ENCODE measurements at places on chromosomes 3 and 15. TPM values are rescaled to one million over a fixed set of nuclear protein-coding genes. Genes with fewer than 3 reads are reported as not detected.

- DNase-seq, result no peak
Measured at GRCh38 chr3:4504340-4505261, 11.5 kb downstream of the ITPR1 start.

ZPLD1 gene
- 12.3 TPM for total RNA-seq

SCAANT1 gene
- total RNA-seq, result not detected

GRM2 gene
- total RNA-seq, result 0.14 TPM

DNA sequence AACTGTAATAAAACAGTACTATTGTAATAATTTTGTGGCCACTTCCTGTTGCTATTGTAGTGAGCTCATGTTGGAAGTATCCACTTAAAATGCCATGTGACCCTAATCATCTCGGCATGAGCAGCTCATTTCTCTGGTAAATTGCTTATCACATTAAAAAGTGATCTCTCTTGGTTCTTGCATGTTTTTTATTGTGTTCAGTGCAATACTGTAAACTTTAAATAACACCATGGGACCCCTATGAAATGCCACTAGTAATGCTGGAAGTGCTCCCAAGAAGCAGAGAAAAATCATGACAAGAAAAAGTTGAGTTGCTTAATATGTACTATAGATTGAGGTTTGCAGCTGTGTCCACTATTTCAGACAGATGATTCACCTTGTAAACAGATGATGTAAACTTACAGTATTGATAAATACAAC lies 45.6 kb downstream of the NMD3 start:
- no peak for DNase-seq

DNA sequence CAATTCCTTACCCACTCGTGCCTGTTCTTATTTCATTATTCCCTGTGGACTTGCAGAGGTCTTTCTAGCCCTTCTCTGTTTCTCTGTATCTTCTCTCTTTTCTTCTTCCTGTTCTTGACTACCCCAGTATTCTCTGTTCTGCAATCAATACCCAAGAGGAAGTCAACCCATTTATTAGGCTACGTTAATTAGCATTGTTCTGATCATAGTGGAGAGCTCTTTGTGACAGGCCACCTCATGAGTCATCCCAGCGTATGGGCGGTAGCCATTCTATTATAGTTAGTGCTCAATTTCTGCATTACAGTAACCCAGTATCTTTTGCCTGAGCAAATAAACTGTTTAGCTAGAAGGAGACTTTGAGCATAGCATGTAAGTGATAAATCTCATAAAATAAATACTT lies 259.5 kb upstream of the GRM7 start:
- DNase-seq, result no peak

DNA sequence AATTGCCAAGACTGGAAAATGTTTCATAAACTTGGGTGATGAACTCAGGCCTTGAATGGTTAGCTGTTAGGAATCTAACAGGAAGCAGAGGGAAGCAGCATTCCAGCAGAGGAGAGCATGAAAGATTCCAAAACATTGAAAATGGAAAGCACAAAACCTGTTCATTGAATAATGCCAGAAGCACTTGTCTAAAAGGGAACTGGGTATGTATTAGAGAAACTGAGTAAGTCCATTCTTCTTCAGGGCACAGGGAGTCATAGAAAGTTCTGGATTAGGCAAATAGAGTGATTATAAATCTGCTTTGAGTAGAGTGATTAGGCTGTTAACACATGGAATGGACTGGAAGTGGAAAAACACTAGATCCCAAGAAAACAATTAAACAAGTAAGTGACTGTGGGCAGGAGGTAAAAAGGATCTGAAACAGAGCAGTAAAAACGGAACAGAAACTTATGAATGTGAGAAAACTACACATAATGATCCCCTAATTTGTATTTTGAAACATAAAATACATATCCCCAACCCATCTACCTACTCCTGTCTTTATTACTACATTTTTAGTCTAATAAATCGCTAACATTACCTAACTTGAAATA lies 343.4 kb downstream of the TBC1D5 start:
- DNase-seq, result no peak

DNA sequence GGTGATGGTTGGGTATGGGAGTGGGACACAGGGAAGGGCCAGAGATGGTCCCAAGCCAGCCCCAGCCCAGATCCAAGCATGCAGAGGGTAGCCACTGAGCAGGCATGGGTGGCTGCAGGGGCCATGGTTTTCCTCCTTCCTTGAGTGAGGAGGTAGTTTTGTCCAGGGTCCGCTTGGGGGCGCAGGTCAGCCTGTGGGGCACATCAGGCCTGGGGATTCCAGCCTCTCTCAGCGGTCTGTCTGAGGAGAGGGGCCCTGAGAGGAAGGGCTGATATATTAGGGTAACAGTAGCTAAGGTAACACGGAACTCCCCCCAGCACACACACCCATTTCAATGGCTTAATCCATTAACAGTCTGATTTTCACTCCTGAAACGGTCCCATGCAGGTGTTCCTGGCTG lies 22.7 kb upstream of the LCTL start:
- no peak for DNase-seq

DNA sequence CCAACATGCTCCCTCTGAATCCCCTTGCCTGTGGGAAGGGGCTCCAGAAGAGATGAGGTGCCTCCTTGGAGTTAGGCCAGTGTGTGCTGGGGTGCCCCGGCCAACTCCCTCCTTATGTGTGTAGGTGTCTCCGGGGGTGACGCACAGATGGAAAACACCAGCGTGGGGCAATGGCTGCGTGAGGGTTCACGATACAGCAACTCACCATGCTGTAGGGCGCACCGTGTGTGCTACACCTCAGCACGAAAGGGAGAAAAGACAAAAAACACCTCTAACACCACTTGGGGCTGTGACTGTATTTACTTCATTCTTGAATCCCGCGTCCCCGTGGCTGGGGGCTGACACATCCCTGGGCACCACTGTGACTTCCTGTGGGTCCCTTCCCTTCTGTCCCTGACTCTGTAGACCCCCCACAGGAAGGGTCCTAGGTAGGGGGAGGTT lies 1.6 kb upstream of the CALML4 start:
- DNase-seq, result peak; percentile 73

WHAMM gene
- 6.7 TPM for total RNA-seq

GRCh38 chr15:100929641-100930042 lies 10.5 kb downstream of the LRRK1 start:
- DNase-seq, result no peak

PTH1R gene
- 5.8 TPM for total RNA-seq

IQCH gene
- 1.2 TPM for total RNA-seq

GRIP2 gene
- 3.7 TPM for total RNA-seq

DOCK3 gene
- total RNA-seq, result 0.60 TPM

VEPH1 gene
- 1.7 TPM for total RNA-seq

DNA sequence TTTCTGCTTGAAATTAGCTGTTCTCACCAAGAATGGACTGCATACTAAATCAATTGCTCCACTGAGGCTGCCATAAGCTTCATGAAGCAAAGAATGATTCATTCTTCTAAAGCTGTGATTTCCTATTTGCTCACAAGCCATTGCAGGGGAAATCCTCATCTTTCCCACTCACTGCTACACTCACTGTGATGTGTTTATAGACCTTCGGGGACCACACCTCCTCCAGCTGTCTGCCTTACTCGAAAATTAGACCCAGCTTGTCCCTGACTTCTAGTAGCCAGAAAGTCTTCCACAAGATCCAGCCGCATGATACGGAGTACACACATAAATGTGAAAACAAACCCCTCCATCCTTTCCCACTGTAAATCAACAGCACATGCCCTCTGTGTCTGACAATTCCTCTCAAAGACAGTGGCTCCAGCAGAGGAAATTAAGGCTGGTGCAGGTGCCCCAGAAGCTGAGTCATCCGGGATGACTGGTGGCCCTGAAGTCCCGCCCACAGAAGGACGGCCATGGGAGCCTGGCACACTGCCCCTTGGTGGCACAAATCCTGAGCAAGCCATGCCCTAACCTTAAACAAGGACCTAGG lies 172.0 kb downstream of the STT3B start:
- DNase-seq, result no peak

- DNase-seq, result no peak
Measured at GRCh38 chr3:44883999-44884431, 9.6 kb downstream of the TGM4 start.

MLF1 gene
- total RNA-seq, result 14.3 TPM

DNA sequence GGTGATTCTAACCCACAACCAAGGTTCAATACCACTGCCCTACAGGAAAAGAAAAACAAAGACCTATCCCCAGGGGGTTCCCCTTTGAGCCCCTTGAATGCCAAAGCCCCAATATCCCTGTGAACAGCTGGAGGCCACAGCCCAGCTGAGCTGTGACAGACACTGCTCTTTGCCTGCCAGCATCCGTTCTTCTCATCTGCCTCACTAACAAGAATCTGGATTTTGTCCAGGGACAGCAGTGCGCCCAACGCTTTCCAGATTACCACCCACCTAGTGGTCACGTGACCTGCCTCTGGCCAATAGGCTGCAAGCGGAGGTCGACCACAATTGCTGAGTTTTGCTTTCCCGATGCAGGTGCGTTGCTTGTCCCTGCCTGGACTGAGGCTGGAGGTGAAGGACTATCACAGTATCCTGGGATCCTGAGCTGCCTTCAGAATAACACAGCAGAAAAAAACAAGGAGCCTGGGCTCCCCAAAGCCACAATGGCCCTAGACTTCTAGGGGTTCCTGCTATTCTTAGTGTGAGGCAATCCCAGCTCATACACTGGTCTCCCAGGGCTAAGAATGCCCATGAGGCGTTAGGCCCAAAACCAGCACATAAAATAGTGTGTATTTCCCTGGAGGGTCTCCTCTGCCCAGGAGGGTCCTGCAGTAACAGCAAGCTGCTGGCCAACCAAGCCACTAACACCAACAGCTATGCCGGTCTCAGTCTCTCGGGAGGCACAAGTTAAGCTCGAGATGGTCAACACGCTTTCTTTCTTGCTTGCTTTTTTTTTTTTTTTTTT lies 13.8 kb downstream of the BDH1 start:
- DNase-seq, result no peak

DNA sequence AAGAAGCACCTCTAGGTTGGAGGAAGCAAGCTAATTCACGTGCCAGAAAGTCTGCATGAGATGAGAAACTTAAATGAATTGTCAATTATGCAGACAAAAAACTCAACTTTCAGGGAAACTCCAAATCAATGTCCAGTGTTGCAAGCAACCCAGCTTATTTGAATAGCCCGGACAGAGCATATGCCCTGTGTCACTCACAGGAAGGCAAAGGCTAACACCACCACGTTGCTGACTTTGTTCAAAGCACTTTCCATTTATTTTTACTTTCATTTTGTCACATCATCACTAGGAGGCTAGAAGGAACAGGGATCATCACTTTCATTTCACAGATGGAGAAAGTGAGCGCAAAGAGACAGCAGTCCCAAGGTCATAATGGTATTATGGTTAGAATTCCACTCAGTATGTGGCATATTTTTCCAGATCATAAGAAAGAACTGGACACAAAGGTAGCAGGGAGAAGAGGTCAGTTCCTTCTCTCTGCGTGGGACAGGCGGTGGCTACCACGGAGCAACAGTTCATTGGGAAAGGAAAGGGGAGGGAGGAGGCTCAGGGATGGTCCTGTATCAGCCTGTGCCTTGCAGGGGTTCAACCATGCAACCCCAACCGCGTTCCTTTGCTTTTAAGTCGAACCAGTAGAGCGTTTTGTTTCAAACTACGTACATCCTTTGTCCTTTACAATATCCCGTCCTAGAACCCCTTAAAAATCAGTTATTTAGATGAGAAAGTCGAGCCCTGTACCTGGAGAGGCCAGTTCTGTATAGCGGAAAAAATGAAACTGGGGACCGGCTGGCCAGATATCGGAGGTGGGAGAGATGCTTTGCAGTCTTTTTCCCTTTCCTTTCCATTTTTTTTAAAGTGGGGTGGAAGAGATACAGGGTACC lies 1.1 kb downstream of the HEG1 start:
- no peak for DNase-seq

GRCh38 chr3:197583371-197583770 lies 27.6 kb upstream of the BDH1 start:
- no peak for DNase-seq

RTP2 gene
- not detected for total RNA-seq

FSIP1 gene
- total RNA-seq, result 0.69 TPM

DNA sequence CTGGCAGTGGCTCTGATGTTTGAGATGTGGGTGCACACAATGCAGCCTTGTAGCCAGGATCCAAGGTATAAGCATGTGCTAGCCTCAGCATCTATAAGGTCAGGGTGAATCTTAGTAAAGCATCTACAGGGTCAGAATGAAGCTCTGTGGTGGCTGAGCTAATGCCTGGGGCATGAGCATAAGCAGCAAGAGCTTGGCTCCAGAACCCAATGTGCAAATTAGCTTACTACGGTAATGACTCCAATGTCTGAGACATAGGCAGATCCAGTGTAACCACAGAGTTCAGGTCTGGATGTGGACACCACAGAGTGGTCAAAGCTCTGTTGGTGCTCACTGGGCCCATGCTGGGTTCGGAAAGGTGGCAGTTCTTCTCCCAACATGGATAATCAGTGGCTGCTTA lies 304.5 kb upstream of the NECTIN3 start:
- no peak for DNase-seq

ZNF774 gene
- 4.0 TPM for total RNA-seq

DNA sequence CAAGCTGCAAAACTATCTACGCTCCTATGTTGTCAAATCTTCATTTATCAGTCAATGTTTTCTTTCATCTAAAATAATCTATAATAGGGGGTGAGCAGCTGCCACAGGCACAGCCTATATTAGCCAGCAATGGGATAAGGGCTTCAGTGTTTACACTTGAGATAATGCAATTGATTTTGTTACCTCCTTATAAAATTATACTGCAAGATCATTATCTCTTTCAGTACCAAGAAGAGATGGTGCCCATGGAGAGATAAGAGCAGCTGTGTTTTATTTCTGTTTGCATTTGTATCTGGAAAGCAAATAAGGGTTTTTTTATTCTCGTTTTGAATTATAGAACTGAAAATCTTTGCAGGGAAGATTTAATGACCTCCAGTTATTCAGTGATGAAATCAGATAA lies 68.9 kb downstream of the PLD1 start:
- no peak for DNase-seq
